Lung microvascular endothelial cell (primary cell): ENCODE measurements at places on chromosomes 11 and 22. TPM values are rescaled to one million over a fixed set of nuclear protein-coding genes. Genes with fewer than 3 reads are reported as not detected.

OSM gene
- total RNA-seq: not detected in 2 replicates

ELFN2 gene
- total RNA-seq: under 0.01 TPM in 1 of 2 replicates, not detected in the other

PATE4 gene
- total RNA-seq: not detected in 2 replicates

MUC6 gene
- not detected in 2 replicates for total RNA-seq

DDX10 gene
- total RNA-seq: 32.1 and 34.9 TPM in 2 replicates

CRYAB gene
- total RNA-seq: 0.22 and 0.60 TPM in 2 replicates

PRG2 gene
- total RNA-seq: not detected in 2 replicates
